ENCODE measurements at places on chromosomes 7 and 10.

GRCh38 chr10:129545261-129545660, 78.2 kb downstream of the MGMT start:
- DNase-seq: no peak

GRCh38 chr7:31748084-31748483, 61.1 kb downstream of the PPP1R17 start:
- DNase-seq: no peak

DNA sequence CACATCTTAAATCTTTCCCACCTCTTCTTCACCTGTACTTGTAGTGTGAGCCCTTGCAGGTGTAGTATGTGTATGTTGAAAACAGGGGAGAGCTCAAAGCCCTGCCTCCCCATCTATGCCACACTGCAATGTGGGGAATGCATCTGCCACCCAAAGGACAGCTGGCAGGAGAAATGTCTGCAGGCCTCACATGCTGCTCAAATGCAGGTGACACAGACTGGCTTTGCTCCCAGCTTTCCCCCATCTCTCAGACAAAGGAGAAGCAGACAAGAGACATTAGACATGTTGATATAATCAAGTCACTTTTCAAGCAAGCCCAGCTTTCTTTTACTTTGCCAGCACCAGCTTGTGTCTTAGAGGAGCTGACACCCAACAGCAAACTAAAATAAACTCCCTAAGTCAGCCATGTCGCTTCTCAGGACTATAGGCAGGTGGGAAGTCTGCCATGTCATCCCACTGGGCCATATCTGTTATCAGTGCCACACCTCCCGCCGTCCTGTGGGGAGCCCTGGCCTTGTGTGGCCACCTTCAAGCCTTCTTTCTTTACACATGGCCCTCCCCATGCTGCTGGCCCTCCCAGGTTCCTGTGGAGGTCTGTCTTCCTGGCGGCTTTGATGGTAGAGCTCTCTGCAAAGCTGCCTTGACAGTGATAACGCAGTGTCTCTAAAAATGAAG, 102.1 kb downstream of the CXCL12 start:
- no peak for DNase-seq

- DNase-seq: no peak
Observed at GRCh38 chr7:112515989-112516388, 35.2 kb downstream of the LSMEM1 start.

- no peak for DNase-seq
Observed at GRCh38 chr10:88159127-88159829, 295.9 kb downstream of the PTEN start.

DNA sequence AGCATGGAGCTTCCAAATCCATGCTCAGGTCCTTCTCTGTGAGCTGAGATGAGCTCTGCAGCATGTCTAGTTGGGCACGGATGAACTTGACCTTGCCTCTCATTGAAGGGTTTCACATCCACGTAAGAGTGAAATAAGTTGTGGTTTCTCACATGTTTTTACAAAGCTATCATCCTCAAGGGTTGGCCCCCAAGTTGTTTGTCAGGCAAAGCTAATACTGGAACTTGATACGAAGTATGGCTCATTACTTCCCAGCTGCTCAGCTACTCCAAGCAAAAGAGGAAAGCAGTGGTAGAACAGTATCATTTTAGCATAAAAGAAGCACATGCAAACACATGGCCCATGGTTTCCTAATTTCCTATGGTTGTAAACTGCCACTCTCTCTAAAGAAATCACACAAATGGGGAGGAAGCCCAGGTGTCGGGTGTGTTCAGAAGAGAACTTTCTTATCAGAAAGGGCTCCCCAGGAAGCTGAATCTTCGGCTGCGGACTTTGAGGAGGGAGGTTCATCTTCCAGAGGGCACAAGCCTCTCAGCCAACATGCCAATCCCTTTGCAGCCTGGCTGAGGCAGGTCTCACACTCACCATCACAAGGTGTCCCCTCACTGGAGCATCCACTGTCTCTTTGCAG, 45.3 kb downstream of the PDLIM1 start:
- DNase-seq: peak; percentile 33

GRCh38 chr10:84293574-84294016, 34.8 kb upstream of the CCSER2 start:
- no peak for DNase-seq

GRCh38 chr7:47672977-47673381, 91.1 kb upstream of the TNS3 start:
- DNase-seq: no peak

GRCh38 chr7:134290286-134290685, 26.4 kb downstream of the SLC35B4 start:
- DNase-seq: no peak

DNA sequence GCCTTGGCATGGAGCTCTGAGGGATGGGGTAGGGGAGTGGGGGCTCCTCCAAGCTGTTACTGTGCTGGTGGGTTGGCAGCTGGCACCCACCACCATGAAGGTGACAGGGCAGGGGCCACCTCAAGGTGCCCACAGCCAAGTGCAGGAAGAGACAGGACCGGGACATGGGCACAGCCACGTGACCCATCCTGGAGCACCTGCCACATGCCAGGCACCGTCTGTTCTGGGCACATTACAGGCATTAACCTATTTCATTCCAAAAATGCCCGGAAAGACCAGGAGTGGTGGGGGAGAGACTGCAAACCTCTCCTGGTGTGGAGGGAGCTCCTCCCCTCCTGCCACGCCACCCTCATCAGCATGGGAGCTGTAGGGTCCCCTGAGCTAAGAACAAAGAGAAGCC, 56.7 kb downstream of the CAMK2B start:
- no peak for DNase-seq

GRCh38 chr7:11625669-11626068, 206.3 kb downstream of the THSD7A start:
- no peak for DNase-seq

DNA sequence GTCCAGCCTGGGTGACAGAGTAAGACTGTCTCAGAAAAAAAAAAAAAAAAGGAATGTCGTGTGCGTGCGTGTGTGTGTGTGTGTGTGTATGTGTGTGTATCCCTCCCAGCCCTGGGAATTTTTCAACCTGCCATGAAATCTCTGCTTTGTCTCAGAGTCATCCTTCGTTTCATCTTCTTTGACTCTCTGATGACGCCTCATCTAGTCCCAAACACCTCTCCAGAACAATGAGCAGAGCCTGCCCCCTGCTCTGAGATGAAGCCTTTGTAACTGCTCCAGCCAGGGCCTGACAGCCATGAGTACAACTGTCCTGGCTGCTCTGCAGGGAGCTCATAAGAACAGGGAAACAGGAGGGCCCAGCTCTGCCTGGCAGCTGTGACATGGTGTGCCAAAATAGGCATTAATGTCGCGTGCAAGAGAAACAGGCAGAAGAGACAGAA, 149.5 kb downstream of the FAM107B start:
- no peak for DNase-seq

DNA sequence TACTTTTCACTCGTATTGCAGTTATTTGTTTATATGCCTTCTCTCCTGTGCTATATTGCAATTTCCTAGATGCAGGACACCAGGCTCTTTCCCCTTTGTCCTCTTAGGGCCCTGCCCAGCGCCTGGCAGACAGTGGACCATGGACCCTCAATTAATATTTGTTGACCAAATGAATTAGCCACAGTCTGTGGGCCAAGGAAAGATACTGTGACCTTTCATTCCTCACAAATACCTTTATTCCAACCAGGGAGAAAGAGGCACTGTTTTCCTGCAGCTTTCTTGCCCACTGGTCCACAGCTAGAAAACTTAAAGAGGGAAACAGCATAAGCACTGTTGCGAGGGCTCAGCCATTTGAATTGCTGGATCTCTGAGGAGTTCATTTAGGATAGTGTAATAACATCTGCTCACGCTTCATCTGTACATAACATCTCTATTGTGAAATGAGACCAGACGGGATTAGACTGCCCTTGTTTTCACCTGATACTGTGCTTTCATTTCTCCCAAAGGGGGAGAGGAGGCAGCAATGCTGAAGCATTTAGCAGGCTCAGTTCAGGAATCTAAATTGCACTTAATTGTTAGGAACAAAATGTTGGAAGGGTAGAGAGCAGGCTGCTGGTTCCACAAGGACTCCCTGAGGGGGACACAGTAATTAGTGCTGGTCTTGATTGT, 46.7 kb downstream of the TNS3 start:
- peak; percentile 4 for DNase-seq

- DNase-seq: no peak
Observed at GRCh38 chr10:116403740-116404250, 23.9 kb upstream of the PNLIPRP3 start.

- no peak for DNase-seq
Observed at GRCh38 chr7:137619181-137619580, 227.6 kb downstream of the DGKI start.

GRCh38 chr7:16773326-16773725, 19.8 kb downstream of the TSPAN13 start:
- DNase-seq: no peak

GRCh38 chr7:128309976-128310375, 33.7 kb downstream of the RBM28 start:
- DNase-seq: no peak

DNA sequence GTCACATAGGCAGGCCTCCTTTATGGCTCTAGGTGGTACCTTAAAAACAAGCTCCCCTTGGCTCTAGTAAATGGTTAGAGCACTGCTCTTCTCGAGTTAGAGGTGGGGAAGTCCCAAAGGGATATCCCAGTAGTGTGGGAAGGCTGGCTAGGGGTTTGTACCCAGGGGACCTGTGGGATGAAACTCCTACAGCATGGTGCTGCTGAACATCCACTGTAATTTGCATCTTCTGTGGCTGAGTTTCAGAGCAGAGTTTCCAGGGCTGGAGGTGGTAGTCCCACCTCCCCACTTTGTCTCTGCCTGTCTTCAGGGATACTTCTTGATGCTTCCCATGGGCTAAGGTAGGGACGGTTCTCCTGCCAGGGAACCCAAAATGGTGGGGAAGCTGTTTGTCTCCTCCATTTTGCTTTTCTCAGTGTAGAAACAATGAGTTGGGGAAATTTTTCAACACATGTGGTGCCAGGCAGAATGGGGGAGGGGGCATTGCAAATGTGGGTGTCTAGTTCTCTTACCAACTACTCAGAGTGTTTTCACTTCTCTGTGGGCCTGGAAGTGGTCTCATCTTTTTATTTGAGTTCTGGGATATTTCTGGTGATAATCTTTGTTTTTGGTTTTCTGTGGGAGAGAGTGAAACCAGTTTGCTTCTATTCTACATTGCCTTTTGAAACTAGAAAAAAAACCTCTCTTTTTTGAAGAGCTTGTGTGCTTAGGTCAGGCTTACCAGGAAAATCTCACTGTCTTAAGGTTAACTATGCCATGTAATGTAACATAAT, 36.3 kb downstream of the SCART1 start:
- DNase-seq: no peak

DNA sequence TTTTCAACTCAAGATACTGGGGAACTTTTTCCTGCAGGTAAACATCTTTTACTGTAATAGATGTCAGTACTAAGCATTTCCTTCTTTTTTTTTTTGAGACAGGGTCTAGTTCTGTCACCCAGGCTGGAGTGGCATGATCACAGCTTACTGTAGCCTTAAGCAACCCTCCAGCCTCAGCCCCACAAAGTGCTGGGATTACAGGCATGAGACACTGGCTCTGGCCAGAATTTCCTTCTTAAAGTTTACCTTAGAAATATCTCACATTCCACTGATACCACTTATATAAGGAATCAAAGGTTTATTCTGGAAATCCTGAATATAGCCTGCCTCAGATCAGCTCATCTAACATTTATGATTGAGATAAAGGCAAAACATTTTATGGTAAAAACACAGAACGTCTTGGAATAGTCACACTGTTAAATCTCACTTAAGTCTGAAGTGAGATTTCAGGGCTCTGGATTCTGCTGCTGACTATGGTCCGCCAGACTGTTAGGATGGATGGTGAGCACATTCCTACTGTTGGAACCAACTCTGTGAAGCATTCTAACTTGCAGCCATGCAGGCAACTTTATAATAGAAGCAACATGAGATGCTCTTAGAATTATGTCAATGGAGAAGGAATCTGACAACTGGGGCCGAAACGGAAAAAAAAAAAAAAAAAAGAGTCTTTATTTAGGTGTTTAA, 151.9 kb downstream of the ZMYND11 start:
- no peak for DNase-seq

GRCh38 chr7:137985253-137985896, 16.5 kb downstream of the CREB3L2 start:
- DNase-seq: no peak

GRCh38 chr10:27844223-27844622, 98.6 kb upstream of the MKX start:
- DNase-seq: no peak

GRCh38 chr7:55570939-55571338, 1.4 kb downstream of the VOPP1 start:
- DNase-seq: no peak

GRCh38 chr10:128140425-128140824, 14.2 kb upstream of the MKI67 start:
- DNase-seq: no peak

GRCh38 chr7:16409777-16410176, 11.6 kb downstream of the CRPPA start:
- no peak for DNase-seq

- DNase-seq: no peak
Observed at GRCh38 chr7:50391386-50391785, 58.8 kb downstream of the FIGNL1 start.

DNA sequence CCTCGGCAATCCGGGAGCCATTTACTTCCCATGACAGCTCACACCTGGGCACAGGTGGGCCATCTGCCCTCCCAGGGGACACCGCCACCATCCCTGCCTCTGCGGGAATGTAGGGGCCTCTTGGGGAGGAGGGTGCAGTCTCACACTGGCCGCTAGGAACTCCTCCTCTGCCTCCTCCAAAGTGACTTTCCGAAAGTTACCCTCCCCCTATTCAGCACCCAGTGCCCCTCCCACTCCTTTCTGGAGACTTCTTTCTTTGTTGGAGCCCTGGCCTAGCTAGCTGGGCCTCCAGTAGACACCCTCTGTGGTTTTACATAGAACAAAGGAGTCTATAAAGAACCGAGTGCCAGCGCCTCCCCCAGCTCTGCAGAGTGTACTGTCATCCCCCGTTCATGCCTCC, 45.8 kb upstream of the MNX1 start:
- DNase-seq: no peak

DNA sequence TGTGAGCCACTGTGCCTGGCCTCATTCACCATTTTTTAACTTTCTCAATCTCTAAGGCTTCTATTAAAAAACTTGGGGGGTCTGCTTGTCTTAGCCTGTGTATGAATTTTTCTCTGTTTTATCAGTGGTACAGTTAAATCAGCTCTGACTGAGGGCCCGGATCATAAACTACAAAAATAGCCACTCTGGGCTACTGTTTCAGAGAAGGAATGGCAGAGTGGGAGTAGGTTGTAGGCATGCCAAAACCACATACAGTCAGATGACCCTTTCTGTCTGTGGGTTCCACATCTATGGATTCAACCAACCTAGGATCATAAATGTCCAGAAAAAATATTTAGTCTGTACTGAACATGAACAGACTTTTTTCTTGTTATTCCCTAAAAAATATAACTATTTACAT, 21.3 kb downstream of the TBC1D12 start:
- DNase-seq: no peak

GRCh38 chr10:124473070-124473469, 11.4 kb downstream of the LHPP start:
- no peak for DNase-seq

- DNase-seq: no peak
Observed at GRCh38 chr7:101017064-101017777, 2.7 kb upstream of the MUC17 start.
